ENCODE measurements at places on chromosomes 7 and 10. TPM values are rescaled to one million over a fixed set of nuclear protein-coding genes. Genes with fewer than 3 reads are reported as not detected.

Gene WNT2
- not detected for total RNA-seq

Gene NACAD
- total RNA-seq, result 7.8 TPM

Gene ELFN1
- 2.4 TPM for total RNA-seq

Gene ATG9B
- total RNA-seq, result not detected

Gene POP7
- 34.5 TPM for total RNA-seq

Gene DPP6
- 1.7 TPM for total RNA-seq

Gene RAMP3
- total RNA-seq, result 117 TPM

DNA sequence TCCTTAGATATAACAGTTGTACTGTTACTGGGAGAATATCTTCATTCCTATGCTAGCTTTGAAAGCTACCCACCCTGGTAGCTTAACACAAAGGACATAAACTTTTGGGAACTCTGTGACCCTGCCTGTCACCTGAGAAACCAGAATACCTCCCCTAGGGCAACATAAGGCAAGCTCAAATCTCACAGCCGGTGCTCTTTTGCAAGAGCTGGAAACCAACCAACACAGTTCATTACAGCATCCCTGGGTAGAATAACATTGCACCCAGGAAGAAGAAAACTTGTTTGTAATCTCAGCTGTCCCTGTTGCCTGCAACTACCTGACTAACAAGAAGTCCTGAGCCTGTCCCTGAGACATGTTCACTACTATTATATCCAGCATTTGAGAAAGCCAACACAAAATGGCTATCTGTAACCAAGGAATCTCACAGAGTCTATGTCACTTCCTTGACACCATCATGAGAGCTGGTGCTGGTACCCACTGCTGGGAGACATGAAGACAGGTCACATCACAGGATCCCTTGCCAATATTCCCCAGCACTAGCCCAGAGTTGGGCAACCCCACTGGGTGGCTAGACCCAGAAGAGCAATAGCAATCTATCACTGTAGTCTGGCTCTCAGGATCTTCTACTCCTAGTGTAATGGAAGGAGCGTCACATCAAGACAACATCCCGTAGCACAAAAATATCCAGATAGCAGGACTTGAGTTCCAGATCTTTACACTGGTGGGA lies 31.3 kb downstream of the AKR1C3 start:
- no peak for DNase-seq

DNA sequence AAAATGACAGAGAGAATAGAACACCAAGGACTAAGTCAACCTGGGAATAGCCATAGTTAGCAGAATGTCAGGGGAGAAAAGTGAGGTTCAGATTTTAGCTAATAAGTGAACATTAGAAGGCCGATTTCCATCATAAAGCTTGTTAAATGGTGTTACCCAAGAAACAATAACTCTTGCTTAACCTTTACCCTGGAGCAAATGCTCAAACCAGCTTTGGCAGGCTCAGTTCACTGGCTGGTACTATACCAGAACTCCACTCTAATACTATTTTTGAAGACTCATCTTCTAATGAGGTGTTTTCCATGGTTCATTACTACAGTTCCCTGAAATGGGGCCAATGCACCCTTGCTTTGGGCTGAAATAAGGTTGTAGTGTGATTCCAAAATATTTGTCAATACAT lies 61.3 kb downstream of the RNLS start:
- no peak for DNase-seq

Data from tibial nerve (tissue), 4 donors.